Kidney tubule cell (primary cell): ENCODE measurements at places on chromosomes 5 and 9.

GRCh38 chr5:177354711-177355110 lies 3.0 kb upstream of the RGS14 start:
- no peak for DNase-seq

GRCh38 chr5:6713274-6714225 lies at the start of gene TENT4A:
Gene TENT4A, plus strand, starts transcription at chr5:6713432. Its CDS starts 552 bp downstream, at chr5:6713984.
- peak; percentile 44 for DNase-seq

GRCh38 chr9:88829276-88829675 lies 162.0 kb upstream of the S1PR3 start:
- DNase-seq = peak; percentile 67

DNA sequence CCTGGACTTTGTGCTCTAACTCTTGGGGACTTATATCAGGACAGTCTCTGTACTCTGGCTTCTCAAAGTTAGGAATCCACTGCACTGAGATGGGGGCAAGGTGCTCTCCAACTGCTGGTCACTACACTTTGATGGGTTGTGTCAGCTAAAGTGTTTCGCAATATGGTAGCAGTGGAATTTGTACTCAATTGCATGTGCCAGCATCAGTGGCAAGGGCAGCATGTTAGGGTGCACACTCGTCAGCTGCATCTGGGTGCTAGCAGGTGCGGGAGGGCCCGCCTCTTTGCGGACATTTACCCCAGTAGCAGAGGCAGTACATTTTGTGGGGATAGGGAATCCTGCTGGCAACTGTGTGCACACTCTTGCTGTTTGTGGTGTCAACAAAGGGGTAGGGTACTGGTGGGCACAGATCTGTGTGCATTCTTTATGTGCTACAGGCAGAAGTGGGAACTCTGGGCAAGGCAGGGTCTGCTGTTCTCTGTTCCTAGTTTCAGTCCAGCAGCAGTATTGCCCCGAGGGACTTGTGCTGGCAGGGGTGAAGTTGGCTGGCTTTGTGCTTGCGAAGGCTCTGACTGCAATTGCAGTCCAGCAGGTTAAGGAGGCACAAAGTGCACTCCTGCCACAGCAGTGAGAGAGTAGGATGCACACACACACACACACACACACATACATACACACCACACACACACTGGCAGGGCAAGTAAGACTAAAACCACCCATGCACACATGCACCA lies 924.8 kb upstream of the CDH9 start:
- DNase-seq = no peak

GRCh38 chr5:60960591-60960990 lies 15.6 kb downstream of the NDUFAF2 start:
- DNase-seq = peak; percentile 12
